ENCODE measurements at places on chromosomes 7 and 10. TPM values are rescaled to one million over a fixed set of nuclear protein-coding genes. Genes with fewer than 3 reads are reported as not detected.

The CADPS2 gene
- not detected for polyA plus RNA-seq

The SLC39A12 gene
- polyA plus RNA-seq, result not detected

The GSTO2 gene
- polyA plus RNA-seq, result 0.90 TPM

The CCDC3 gene
- not detected for polyA plus RNA-seq

The ANKRD1 gene
- polyA plus RNA-seq, result not detected

The NT5C3A gene
- 67.5 TPM for polyA plus RNA-seq

The ASIC3 gene
- polyA plus RNA-seq, result not detected

The C10orf90 gene
- not detected for polyA plus RNA-seq

The SPDYE2 gene
- 1.2 TPM for polyA plus RNA-seq

The IDE gene
- 11.7 TPM for polyA plus RNA-seq

The CLCN1 gene
- not detected for polyA plus RNA-seq

The SORCS1 gene
- not detected for polyA plus RNA-seq

The LIPM gene
- polyA plus RNA-seq, result not detected

The CALHM1 gene
- 1.4 TPM for polyA plus RNA-seq

The LLCFC1 gene
- not detected for polyA plus RNA-seq

The MRM2 gene
- polyA plus RNA-seq, result 67.8 TPM

The AEBP1 gene
- 3.7 TPM for polyA plus RNA-seq

The DYDC1 gene
- not detected for polyA plus RNA-seq

The SPOCK2 gene
- polyA plus RNA-seq, result 65.5 TPM

The ANKRD2 gene
- not detected for polyA plus RNA-seq

The SPDYE16 gene
- polyA plus RNA-seq, result 0.11 TPM

The CYP2C9 gene
- not detected for polyA plus RNA-seq

The AGAP5 gene
- 0.99 TPM for polyA plus RNA-seq

The ST8SIA6 gene
- polyA plus RNA-seq, result not detected

The GALNT17 gene
- not detected for polyA plus RNA-seq

The CYP26C1 gene
- polyA plus RNA-seq, result not detected

The CYP2E1 gene
- not detected for polyA plus RNA-seq

The GIMAP8 gene
- 1.4 TPM for polyA plus RNA-seq

The GARIN1A gene
- 0.10 TPM for polyA plus RNA-seq

The SPDYE8 gene
- polyA plus RNA-seq, result 0.19 TPM

The CLRN3 gene
- polyA plus RNA-seq, result not detected

The NAT16 gene
- not detected for polyA plus RNA-seq

The DHTKD1 gene
- 26.3 TPM for polyA plus RNA-seq

The SEC31B gene
- polyA plus RNA-seq, result 0.13 TPM

Data from IgD-negative memory B cell (primary cell).